ENCODE measurements at places on chromosomes 7 and 10.

DNA sequence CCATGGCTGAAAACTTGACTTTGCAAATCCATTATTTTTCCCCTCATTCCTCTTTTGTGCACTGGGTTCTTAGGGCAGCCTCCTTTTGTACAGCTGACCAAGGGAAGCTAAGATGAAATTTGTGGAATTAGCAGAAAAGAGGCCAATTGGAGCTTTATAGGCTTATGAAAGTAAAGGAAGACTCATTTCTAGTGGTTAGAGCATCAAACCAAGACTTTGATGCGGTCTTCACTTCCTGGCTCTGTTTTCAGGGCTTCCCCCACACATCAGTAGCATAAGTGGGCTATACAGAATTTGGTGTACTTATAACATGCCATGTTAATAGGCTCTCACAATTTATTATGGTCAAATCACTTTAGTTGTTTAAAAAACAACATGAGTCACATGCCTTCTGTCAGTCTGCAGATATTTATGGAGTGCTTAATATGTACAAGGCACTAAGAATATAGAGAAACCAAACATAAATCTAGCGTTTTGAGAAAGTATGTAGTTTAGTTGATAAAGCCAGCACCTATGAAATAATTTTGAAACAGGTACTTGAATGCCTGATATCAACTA, 5.7 kb downstream of the AUTS2 start:
- no peak for DNase-seq

GRCh38 chr7:106717254-106717954, 56.4 kb upstream of the CCDC71L start:
- peak; percentile 27 for DNase-seq

GRCh38 chr7:66043681-66044497, 31.7 kb upstream of the ASL start:
- DNase-seq, result peak; percentile 23

DNA sequence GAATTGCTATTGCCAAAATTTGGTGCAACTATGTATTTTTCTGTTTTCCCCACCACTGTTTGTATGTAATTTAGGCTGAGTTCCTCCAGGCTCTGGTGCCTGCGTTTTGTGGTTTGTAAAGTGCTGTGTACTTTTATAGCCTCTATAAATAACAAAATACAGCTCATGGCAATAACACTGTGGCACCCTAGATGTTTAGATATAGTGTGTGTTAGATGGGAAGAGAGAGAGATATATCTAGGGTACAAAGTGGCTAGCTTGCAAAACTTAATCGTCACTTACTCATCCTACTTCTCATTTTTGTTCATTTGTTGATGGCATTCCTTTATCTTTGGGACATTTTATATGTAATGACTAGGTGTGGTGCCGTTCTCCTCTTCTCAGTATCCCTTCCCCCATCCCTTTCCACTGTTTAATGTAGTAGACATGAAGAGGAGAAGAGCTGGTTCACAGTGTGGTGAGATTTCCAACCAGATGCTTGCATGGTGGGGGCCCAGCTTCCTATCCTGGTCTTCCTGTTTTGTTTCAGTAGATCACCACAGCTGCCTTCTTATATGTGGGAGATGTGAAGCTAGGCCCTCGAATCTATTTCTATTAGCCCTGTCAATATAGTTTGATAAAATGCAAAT, 115.0 kb downstream of the SND1 start:
- DNase-seq, result no peak

DNA sequence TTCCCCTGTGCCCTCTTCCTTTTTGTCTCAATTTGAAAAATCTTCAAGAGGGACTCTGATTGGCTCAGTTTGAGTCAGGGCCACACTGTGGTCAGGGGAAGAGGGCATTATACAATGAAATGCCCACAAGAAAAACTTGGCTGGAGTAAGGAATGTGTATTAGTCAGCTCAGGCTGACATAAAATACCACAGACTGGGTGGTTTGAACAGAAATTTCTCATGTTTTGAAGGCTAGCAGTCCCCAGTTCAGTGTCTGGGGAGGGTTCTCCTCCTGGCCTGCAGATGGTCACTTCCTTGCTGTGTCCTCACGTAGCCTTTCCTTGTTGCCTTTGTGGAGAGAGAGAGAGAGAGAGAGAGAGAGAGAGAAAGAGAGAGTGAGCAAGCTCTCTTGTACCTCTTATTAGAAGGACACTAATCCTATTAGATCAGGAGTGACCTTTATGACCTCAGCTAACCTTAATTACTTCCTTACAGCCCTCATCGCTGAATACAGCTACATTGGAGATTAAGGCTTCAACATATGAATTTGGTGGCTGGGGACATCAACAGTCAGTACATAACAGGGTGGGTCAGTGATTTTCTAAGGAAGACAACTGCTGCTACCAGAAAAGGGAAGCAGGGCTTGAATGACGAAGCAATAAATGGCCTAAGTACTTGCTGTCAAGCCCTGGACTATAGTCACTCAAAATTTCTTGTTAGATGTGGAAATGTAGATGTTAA, 25.8 kb upstream of the FAM13C start:
- peak; percentile 95 for DNase-seq

Measured in fibroblast of upper back skin (primary cell).